ENCODE measurements at places on chromosomes 12 and 14. TPM values are rescaled to one million over a fixed set of nuclear protein-coding genes. Genes with fewer than 3 reads are reported as not detected.
A peak's percentile ranks its signal among the peaks of the same experiment; 100 is the strongest.

KLRC3 gene
- total RNA-seq, result 3.9 TPM

OR4Q2 gene
- total RNA-seq, result not detected

OR10G2 gene
- not detected for total RNA-seq

VWF gene
- total RNA-seq, result 272 TPM

STXBP6 gene
- 0.92 TPM for total RNA-seq

SERPINA10 gene
- not detected for total RNA-seq

NID2 gene
- total RNA-seq, result 4.8 TPM

TAC3 gene
- not detected for total RNA-seq

PAX9 gene
- total RNA-seq, result not detected

PTPRQ gene
- total RNA-seq, result not detected

DNA sequence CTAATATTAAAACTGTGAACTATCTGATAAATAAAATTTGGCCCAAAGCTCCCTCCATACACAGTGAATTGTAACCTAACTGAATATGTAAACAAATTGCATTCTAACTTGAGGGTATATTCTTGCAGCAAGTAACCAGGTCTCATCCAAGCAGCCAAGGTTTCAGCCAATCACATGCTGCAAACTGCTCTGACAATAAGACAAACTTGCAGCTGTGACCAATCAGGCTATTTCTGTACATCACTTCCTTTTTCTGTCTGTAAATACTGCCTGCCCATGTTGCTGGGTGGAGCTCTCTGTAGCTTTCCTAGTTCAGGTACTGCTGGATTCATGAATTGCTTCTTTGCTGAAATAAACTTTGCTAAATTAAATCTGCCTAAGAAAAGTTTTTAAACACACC is 499.0 kb downstream of the GALC start:
- H3K4me1 ChIP-seq, result no peaks in the 10 kb centered on the region
- DNase-seq, result no peak
- H3K36me3 ChIP-seq, result no peaks in the 10 kb centered on the region
- H3K4me3 ChIP-seq, result no peak overlapping the region

DNA sequence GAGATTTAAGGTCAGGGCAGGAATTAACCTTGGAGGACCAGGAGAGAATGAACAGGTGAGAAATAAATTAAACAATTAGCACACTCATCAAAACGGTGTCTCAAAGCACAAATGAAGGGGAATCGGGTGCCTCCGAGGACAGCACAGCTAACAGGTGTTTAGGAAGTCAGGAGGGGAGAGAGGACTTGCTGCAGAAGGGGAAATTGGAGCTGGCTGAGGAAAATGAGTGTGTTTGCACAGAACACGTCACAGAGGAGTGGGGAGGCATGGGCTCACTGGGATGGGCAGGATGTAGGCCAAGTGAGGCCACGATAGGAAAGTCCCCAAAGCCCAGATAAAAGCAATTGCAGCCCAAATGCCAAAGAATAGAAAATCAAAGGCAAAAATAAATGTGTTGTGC is 121.7 kb downstream of the ZNF664 start:
- no peaks in the 10 kb centered on the region for H3K36me3 ChIP-seq
- H3K4me1 ChIP-seq, result no peaks in the 10 kb centered on the region
- H3K27me3 ChIP-seq, result no peaks in the 10 kb centered on the region
- H3K4me3 ChIP-seq, result no peak overlapping the region
- H3K27ac ChIP-seq, result no peak overlapping the region
- no peak for DNase-seq

GRCh38 chr12:101485021-101485420 is 9.9 kb downstream of the SPIC start:
- H3K4me3 ChIP-seq, result no peak overlapping the region
- H3K27ac ChIP-seq, result peak overlapping the region; percentile 40
- H3K27me3 ChIP-seq, result no peaks in the 10 kb centered on the region
- H3K4me1 ChIP-seq, result peaks cover 12% of the 10 kb centered on the region

- no peaks in the 10 kb centered on the region for H3K27me3 ChIP-seq
- H3K27ac ChIP-seq, result peak overlapping the region; percentile 93
- peaks cover 55% of the 10 kb centered on the region for H3K4me1 ChIP-seq
- H3K4me3 ChIP-seq, result peak overlapping the region; percentile 37
These were observed 14.6 kb downstream of the CCDC88C start for GRCh38 chr14:91402771-91403600.

DNA sequence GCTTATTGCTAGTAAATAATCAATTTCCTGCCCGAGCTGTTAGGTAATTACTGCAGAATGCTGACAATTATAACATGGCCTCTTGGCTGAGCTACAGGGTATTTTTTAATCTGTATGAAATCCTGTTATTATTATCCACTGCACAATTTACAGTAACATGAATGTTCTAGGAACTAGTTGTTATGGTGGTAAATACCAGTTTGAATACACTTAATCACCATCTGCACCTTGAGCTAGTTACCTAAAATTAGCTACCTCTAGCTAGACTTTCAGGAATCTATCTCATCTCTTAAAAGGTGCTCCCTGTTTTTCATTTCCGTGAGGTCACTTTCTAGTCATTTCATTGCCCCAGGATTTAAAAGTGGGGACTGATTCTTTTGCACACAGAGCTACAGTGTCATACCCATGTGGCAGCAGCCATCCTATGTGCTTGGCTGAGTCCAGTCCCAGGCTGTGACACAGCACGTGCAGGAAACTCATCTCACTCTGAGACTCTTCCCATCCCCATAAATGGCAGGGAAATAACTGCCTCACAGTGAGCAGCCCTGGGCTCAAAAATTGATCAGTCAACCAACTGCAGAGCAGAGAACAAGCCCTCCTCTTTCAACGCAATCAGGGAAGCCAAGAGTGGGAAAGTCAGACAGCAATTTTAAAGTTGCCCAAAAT is 37.6 kb downstream of the DCP1B start:
- H3K27ac ChIP-seq, result no peak overlapping the region
- no peaks in the 10 kb centered on the region for H3K27me3 ChIP-seq
- no peak for DNase-seq
- no peaks in the 10 kb centered on the region for H3K4me1 ChIP-seq
- H3K4me3 ChIP-seq, result no peak overlapping the region
- H3K36me3 ChIP-seq, result peaks cover 65% of the 10 kb centered on the region

DNA sequence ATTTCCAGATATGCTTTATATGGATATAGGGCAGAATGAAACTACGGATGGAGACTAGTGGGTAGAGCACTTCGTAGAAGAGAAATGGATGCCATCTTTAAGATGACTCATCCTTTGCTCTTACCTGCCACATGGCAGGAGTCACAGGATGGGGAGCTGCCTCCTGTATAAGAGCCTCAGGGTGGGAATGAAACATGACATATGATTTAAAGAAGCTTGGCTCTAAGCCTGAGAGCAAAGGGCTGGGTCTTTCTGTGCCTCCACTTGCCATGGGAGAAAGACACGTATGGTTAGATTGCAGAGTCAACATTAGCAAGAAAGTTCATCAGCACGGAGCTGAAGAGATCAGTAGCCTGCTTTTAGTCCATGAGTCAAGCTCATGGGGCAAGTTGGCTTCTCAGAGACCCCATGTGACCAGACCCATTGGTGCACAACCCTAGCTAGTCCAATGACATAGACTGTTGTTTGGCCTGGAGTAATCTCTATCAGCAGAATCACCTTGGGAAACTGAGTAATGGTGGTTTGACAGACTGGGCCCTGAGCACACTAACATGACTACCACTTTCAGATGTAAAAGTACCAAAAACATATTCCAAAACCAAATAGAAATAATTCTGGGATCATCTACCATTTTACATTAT is 38.1 kb upstream of the IL22 start:
- H3K4me1 ChIP-seq, result no peaks in the 10 kb centered on the region
- H3K36me3 ChIP-seq, result peaks cover 2% of the 10 kb centered on the region
- DNase-seq, result no peak
- no peaks in the 10 kb centered on the region for H3K27me3 ChIP-seq

- no peak overlapping the region for H3K4me3 ChIP-seq
- H3K27ac ChIP-seq, result no peak overlapping the region
- H3K4me1 ChIP-seq, result no peaks in the 10 kb centered on the region
- no peaks in the 10 kb centered on the region for H3K36me3 ChIP-seq
These were observed 66.7 kb downstream of the SLC24A4 start for GRCh38 chr14:92389598-92390158.

DNA sequence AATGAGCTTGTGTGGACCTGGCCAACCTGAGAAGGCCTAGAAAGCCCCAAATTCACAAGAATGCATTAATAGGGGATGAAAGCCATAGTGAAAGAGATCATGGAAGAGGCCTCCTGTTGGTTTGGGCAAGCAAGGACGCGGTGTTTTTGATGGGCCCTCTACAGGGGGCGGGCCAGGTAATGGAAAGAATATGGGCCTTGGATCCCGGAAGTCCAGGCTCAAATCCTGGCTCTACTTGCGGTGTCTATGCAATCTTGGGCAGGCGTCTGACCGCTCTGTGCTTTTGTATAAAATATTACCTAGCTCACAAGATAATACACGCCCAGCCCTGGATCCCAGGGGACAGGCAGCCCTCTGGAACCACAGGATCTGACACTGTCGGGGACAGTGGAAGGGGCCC is 41.1 kb upstream of the CLMN start:
- H3K27ac ChIP-seq, result no peak overlapping the region
- peaks cover 30% of the 10 kb centered on the region for H3K27me3 ChIP-seq
- no peak overlapping the region for H3K4me3 ChIP-seq
- H3K36me3 ChIP-seq, result no peaks in the 10 kb centered on the region
- H3K4me1 ChIP-seq, result no peaks in the 10 kb centered on the region

GRCh38 chr14:75531256-75531655 is 9.0 kb downstream of the BATF start:
- peaks cover 32% of the 10 kb centered on the region for H3K4me1 ChIP-seq
- DNase-seq, result no peak
- no peaks in the 10 kb centered on the region for H3K27me3 ChIP-seq
- H3K27ac ChIP-seq, result no peak overlapping the region
- no peak overlapping the region for H3K4me3 ChIP-seq
- peaks cover 46% of the 10 kb centered on the region for H3K36me3 ChIP-seq

- H3K4me1 ChIP-seq, result no peaks in the 10 kb centered on the region
- no peak for DNase-seq
- H3K36me3 ChIP-seq, result no peaks in the 10 kb centered on the region
- H3K27me3 ChIP-seq, result peaks cover 32% of the 10 kb centered on the region
- no peak overlapping the region for H3K4me3 ChIP-seq
- no peak overlapping the region for H3K27ac ChIP-seq
These were observed 66.2 kb upstream of the BEGAIN start for GRCh38 chr14:100653409-100653808.

DNA sequence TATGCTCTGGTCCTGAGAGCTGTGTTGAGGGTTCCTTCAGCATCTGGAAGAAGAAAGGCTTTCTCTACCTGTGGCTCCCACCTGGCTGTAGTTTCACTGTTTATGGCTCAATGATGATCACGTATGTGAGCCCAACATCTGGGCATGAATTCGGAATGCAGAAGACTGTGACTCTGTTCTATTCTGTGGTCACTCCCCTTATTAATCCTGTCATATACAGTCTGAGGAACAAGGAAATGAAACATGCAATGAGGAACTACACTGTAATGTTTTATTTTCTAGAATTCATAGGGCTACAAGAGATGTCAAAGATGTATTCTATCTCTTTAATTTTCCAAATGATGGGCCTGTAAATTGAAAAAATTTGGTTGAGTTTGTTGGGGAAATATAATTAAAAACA is 10.8 kb upstream of the OR11G2 start:
- no peaks in the 10 kb centered on the region for H3K4me1 ChIP-seq

- H3K27ac ChIP-seq, result no peak overlapping the region
- H3K36me3 ChIP-seq, result peaks cover 10% of the 10 kb centered on the region
- H3K27me3 ChIP-seq, result no peaks in the 10 kb centered on the region
- no peak overlapping the region for H3K4me3 ChIP-seq
- DNase-seq, result no peak
These were observed 18.2 kb downstream of the GLT1D1 start for GRCh38 chr12:128871516-128871892.

DNA sequence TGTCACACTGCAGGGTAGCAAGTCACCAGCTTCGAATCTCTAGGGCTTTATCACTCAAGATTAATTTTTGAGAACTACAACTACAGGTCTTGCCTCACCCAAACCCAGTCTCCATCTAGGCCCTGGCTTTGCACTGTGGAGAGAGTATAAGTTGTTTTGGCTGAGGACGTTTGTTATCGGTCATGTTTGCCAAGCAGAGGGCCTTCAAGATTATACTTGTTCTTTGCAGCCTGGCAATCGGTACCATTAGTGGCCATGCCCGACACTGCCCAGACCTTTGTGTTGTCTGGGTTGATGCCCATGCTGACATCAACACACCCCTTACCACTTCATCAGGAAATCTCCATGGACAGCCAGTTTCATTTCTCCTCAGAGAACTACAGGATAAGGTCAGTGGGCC is 25.7 kb downstream of the ARG2 start:
- H3K4me3 ChIP-seq, result no peak overlapping the region
- no peaks in the 10 kb centered on the region for H3K4me1 ChIP-seq
- H3K36me3 ChIP-seq, result peaks cover 47% of the 10 kb centered on the region
- H3K27me3 ChIP-seq, result no peaks in the 10 kb centered on the region

DNA sequence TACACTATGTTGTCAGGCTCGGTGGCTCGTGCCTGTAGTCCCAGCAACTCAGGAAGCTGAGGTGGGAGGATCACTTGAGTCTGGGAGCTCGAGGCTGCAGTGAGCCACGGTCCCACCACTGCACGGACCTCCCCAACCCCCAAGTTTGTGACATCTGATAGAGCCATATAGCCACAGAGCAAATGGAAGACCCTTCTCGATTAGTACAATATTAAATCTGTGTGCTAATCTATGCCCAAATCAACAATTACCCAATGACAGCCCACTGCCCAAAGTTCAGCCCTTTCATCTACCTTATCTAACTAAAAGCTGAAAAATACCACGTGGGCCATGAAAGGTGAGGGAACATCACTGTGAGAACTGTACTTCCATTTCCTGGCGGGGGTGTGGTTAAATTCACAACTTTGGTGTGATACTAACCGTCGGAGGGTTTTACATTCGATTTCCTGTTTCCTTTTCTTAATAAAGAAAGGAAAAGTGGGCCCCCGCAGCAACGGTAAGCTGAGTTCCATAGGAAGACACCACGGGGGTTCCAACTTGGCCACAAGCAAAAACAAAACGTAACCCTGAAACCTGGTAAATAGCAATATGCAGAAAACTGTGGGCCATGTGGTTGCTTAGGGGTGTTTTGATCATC is 31.2 kb upstream of the FOS start:
- no peak overlapping the region for H3K4me3 ChIP-seq
- peaks cover 57% of the 10 kb centered on the region for H3K4me1 ChIP-seq
- no peaks in the 10 kb centered on the region for H3K36me3 ChIP-seq
- DNase-seq, result no peak

Data from spleen (tissue), 13 donors.